Stimulated activated CD8-positive, alpha-beta memory T cell treated with anti-CD3 and anti-CD28 coated beads, Interleukin-4, amount 100 ng/mL, for 1 hour (primary cell): ENCODE measurements at places on chromosomes 12 and 14.

DNA sequence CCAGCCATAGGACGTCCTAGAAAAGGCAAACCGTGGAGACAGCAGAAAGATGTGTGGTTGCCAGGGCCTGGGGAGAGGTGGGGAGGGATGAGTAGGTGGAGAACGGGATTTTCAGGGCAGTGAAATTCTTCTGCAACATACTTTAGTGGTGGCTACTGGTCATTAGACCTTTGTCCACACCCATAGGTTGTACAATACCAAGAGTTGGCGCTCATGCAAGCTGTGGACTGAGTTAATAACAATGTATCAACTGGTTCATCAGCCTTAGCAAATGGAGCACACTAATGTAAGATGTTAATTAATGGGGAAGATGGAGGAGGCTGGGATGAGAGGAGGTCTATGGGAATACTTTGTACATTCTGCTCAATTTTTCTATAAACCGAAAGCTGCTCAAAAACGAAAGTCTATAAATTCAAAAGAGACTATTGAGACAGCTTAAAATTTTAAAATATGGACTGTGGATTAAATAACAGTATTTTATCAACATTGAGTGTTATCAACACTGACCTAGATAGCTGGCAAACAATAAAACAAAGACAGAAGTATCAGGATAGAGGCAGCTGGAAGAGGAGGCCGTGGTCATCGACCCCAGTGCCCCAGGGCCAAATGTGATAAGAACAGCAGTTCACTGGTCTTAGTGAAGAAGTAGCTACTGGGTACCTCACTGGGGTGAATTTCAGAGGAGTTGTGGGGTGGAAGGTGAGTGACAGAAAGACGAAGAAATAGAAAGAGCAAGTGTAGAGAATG lies 90.9 kb downstream of the SYNE3 start:
- DNase-seq: no peak

- no peak for DNase-seq
These were observed 295.6 kb downstream of the PCNX1 start for GRCh38 chr14:71202881-71203280.

- DNase-seq: no peak
These were observed 11.5 kb upstream of the LGMN start for GRCh38 chr14:92759679-92760523.

- DNase-seq: no peak
These were observed 190.2 kb upstream of the CNOT2 start for GRCh38 chr12:70052931-70053497.

GRCh38 chr12:12445882-12446181 lies 89.0 kb downstream of the BORCS5 start:
- no peak for DNase-seq

GRCh38 chr12:54017878-54018467 lies 9.2 kb downstream of the HOXC8 start:
- peak; percentile 26 for DNase-seq

GRCh38 chr12:46437469-46437868 lies 64.9 kb upstream of the SLC38A2 start:
- no peak for DNase-seq

DNA sequence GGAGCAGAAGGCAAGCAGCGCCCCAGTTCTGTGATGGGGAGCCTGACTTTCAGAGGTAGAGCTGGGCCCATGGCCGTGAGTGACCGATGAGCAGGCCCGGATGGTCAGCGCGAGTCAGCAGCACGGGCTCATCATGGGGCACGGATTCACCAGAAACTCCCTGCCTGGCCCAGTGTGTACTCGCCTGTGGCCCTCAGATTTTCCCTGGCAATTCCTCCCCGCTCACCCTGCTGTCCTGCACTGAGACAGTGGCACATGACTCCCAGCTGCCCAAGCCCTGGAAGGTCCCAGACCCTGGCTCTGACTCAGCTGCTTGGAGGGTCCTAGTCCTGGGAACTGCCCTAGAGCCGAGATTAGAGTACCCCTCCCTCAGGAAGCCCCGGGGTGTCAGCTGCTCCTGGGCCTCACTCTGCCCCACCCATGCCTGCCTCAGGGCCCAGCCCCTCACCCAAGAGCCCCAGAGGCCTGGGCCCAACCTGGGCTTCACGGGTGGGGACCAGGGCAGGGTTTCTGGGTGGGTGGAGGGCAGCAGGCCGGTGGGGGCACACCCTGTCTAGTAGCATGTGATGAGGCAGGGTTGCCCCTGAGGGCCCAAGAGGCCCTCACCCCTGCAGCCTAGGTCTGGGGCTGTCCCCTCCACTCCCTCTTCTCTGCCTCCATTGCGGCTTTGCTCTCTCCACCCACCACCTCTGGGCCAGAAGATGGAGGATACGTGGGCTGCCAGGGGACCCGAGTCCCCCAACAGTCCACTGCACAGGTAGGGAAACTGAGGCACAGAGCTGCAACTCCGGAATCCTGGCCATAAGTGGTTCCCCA lies 8.4 kb downstream of the TRMT61A start:
- no peak for DNase-seq

DNA sequence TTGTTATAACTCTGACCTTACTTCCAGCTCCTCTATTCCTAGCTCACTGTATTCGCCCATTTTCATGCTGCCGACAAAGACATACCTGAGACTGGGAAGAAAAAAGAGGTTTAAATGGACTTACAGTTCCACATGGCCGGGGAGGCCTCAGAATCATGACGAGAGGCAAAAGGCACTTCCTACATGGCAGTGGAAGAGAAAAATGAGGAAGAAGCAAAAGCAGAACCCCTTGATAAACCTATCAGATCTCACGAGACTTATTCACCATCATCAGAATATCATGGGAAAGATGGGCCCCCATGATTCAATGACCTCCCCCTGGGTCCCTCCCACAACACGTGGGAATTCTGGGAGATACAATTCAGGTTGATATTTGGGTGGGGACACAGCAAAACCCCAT lies 14.5 kb upstream of the PHC1 start:
- no peak for DNase-seq

DNA sequence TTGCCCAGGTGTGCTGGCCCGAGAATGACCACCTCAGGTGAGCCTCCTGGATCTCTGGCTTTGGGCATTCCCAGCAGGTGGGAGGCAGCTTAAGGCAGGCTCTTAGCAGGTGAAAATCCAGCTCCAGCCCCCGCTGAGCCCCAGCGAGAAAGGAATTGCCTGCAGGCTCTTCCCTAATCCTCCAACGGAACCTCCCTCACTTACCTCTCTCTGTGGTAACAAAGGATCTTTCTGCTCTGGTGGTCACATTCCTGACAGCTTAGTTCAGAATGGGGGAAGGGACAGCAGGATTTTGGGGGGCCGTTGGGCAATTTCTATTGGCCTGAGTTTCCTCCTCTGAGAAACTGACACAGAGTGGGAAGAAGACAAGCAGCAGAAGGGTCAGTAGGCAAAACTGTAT lies 116.0 kb upstream of the LHX5 start:
- DNase-seq: no peak

- no peak for DNase-seq
These were observed 554 bp upstream of the ATF7 start for GRCh38 chr12:53626702-53627169.

- no peak for DNase-seq
These were observed 130.8 kb upstream of the EGLN3 start for GRCh38 chr14:34081576-34082136.

GRCh38 chr12:43795716-43796280 lies 10.3 kb downstream of the TWF1 start:
- no peak for DNase-seq

DNA sequence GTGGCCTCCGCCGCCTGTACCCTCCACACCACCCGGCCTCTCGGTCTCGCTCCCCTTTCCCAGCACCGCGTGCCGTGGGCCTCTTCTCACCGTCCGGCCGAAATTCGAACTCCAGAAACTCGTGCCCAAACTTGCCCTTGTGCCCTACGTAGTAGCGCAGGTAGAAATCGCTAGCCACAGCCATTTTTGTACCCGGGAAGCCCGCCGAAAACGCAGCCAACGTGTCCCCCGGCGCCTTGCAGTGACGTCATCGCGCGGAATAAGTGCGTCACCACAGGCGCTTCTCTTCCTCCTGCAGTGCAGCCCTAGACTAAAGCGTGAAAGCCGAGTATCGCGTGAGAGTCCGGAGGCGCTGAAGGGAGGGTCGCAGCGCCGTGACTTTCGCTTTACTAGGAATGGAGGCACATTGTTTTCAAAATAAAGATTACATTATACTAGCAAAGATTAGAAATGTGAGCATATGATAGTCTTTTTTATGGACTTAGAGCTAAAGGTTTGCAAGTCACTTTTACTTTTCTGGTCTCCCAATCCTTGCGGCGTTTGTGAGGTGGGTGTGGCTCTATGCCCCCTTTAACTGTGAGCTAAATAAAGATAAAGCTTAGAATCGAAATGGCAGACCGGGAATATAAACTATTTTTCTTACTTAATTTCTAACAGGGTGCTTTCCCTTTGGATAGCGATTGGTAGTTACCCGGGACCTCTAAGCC lies at the start of gene MAGOHB:
Gene MAGOHB, minus strand, starts transcription at position 261 of the 707 bp plus-strand sequence. Its CDS starts 77 bp downstream, at position 184.
- DNase-seq: peak; percentile 99

DNA sequence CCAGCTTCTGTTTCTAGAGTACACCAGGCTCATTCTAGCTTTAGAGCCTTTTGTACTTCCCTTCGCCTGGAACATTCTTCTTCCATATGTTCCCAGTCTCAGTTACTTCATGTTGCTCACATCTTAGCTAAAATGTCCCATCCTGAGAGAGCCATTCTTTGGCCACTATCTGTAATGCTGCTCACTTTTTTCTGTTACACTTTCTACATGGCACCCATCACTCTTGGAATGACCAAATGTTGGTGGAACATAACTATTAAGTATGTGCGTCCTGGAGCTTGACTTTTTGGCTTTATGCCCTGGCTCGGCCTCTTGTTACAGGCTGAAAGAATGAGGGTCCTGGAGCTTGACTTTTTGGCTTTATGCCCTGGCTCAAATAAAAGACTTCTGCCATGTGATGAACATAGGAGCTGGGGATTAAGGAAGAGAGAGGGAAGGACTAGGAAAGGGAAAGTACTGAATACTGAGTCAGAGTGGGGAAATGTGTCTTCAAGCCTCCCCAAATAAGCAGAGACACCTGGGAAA lies 442.9 kb upstream of the ATP2B1 start:
- no peak for DNase-seq

DNA sequence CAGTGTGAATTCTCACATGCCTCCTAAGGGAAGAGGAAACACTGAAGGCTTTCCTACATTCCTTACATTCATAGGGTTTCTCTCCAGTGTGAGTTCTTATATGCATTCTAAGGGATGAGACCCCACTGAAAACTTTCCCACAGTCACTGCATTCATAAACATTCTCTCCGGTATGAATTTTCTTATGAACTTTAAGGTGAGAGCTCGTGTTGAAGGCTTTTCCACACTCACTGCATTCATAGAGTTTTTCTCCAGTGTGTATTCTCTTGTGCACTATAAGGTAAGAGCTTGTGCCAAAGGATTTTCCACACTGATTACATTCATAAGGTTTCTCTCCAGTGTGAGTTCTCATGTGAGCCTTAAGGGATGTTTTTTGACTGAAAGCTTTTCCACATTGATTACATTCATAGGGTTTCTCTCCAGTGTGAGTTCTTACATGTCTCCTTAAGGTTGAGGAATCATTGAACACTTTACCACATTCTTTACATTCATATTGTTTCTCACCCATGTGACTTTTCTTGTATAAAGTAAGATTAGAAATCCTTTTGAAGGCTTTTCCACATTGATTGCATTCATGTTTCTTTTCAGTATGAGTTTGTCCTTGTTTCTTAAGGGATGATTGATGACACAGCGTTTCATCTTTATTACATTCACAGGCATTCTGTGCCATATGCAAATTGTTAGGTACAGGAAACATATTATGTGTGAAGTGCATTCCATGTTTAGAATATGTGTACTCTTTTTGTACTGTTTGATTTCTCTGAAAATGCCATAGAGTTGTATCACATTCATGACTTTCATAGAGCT lies 9.5 kb downstream of the ZNF891 start:
- no peak for DNase-seq

GRCh38 chr14:100692256-100692655 lies 34.4 kb upstream of the DLK1 start:
- no peak for DNase-seq

DNA sequence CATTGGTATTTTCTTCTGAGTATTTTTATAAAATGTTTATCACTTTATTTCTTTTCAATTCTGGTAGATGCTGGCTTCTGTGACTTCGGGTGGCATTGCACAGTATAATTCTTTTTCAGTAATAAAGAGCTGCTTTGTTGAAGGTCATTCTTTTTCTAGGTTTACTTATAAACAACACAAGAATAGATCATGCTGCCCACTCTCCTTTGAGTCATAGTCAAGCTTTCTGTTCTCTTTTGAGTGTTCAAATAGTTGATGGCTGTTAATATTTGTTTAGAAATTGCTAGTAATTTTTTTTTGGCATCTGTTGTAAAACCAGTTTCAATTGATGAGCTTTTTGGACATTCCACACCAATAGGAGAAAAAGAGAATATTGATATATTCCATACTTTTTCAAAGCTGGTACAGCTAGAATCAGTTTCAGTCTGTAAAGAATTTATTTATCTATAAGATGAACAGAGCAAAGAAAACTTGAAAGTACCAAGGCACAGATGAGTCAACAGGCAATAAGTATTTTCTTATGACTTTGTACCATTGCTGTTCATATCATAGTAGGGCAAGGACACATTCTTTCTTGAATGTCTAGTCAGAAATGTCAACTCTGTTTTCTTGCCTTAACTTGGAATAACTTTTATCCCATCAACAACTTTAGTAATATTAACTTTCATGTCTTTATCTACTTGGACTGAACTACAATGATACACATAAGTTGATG lies 513.0 kb upstream of the SEL1L start:
- DNase-seq: no peak

DNA sequence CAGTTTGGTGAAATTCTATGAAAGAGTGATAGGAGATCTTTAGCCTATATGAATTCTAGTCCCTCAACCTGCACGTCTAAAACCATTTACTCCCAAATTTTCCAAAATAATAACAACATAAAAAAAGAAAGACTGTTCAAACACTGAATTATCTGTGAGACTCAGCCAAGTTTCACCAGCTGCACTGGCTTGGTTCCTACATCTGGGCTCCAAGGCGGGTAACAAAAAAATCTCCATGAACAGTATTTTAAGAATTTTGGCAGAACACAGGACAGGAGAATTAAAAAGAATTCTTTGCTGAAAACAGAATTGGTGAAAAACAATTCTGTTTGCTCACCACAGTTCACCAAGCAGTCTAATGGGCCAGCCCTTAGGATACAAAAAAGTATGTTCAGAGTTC lies 536.8 kb upstream of the ATP2B1 start:
- DNase-seq: no peak

- DNase-seq: no peak
These were observed 94.1 kb upstream of the TMPO start for GRCh38 chr12:98421316-98421715.

GRCh38 chr14:93752980-93753561 lies 35.2 kb downstream of the PRIMA1 start:
- no peak for DNase-seq

- DNase-seq: no peak
These were observed 326.1 kb upstream of the RTL1 start for GRCh38 chr14:101229666-101230065.

GRCh38 chr12:38711054-38711453 lies 194.3 kb downstream of the CPNE8 start:
- DNase-seq: no peak

- DNase-seq: no peak
These were observed 392.2 kb downstream of the SEC23A start for GRCh38 chr14:38710881-38711280.

- DNase-seq: no peak
These were observed 58.2 kb upstream of the PYGL start for GRCh38 chr14:51002406-51002999.

GRCh38 chr14:23727566-23728335 lies 91.6 kb downstream of the DHRS2 start:
- no peak for DNase-seq

GRCh38 chr12:1587927-1588574 lies 6.3 kb downstream of the FBXL14 start:
- DNase-seq: no peak

- no peak for DNase-seq
These were observed 40.1 kb upstream of the EVL start for GRCh38 chr14:100025111-100025510.
